ENCODE measurements at places on chromosomes 11 and 22.

GRCh38 chr22:38984224-38984623 lies 2.1 kb downstream of the APOBEC3B start:
- no peak for DNase-seq

GRCh38 chr11:45997599-45997998 lies 75.1 kb downstream of the LARGE2 start:
- no peak for DNase-seq

GRCh38 chr11:11659567-11660362 lies 38.0 kb upstream of the GALNT18 start:
- no peak for DNase-seq

- DNase-seq, result no peak
These were observed 991 bp upstream of the SLCO2B1 start for GRCh38 chr11:75149766-75150465.

- DNase-seq, result no peak
These were observed 10.2 kb downstream of the MN1 start for GRCh38 chr22:27791159-27791858.

DNA sequence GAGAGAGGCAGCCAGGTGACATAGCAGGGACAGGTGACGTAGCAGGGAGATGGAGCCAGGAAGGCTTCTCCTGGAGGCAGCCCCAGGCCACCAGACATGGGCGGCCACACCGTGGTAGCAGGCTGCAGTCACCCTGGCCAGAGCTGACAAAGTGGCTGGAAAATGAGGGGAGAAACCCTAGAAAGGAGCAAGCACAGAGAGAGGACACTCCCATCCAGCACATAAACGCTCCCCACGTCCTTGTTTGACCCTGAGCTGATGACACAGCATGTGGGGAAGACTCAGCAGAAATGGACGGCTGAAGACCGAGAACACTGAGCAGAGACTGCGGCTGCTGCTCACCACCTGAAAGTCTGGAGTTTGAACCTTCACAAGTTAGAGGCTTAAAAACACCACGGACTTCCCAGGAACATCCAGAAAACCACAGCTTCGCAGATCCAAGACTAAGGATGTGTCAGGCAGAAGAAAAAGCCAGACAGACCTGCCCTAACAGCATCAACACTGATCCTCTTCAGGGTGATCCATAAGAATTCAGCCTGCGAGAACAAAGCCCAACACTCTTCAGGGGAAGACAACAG lies 28.7 kb downstream of the DRD4 start:
- DNase-seq, result no peak

DNA sequence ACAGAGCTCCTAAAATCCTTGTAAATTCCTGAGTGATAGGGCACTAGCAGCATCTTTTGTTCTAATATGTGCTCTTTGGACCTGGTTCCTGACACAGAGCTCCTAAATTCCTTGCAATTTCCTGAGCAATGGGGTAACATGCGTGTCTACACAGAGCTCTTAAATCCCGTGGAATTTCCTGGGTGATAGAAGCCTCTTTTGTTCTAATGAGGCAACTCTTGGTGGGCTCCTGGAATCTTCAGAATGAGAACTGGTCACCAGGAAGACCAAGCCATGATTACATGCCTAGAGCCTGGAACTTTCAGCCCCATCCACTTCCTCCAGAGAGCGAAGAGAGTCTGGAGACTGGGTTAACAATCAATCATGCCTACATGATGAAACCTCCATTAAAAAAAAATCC lies 19.0 kb downstream of the RSF1 start:
- DNase-seq, result no peak
